ENCODE measurements at places on chromosomes 12 and 14.

DNA sequence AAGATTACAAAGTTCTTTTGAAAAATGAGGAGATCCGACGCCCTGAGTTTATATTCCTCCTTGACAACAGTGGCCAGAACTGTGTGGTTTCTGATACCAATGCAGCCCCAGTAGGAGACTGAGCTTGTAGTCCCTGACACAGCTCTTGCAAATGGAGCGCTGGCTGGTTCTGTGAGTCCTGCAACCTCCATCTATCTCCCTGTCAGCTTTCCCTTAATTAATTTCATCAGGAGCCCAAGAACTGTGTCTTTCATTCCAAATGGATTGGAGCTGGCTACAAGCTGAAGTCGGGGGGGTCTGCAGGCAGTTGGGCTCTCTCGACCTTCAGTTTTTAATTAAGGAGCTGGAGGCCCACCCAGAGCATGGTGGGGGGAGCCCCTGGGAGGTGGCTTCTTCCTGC, 160.6 kb downstream of the ADGRD1 start:
- DNase-seq = no peak

DNA sequence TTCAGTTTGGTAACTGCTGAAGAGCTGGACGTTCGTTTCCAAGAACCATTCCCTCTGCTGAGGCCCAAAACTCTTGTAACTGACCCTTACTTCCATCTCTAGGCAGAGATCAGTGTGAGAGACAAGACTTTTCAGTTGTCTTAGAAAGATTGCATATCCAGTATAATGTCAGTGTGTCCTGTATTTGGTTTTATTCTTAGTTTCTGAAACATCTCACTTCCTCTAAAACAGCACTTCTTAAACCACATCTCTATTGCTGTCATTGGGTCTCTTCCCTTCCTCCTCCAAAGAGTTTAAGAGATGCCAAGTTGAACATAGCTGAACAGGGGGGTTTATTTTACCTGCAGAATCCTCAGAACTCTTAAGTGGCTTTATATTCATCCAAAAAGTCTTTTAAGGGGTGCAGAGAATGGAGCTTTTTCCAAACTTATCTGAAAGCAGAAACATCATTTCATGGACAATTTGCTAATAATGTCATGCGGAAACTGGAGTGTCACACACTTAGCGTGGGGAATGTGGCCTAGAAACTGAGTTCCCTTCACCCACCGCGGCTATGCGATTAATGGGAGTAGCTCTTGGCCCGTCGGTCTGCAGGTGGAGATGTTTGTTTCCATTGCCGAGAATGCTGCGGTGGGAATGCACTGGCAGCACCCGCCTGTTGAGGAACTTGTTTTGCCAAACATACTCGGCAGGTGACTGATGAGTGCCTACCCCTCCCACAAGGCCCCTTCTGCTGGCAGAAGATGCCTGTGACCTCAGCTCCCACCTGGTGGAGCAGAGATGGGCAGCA, 148.2 kb downstream of the ADGRD1 start:
- no peak for DNase-seq

GRCh38 chr14:64700894-64701293, 3.3 kb upstream of the PLEKHG3 start:
- no peak for DNase-seq

GRCh38 chr14:101055776-101056374, 152.4 kb upstream of the RTL1 start:
- DNase-seq = no peak

- peak; percentile 91 for DNase-seq
These were observed at the start of gene ALDH2 for GRCh38 chr12:111766608-111767361. Gene ALDH2, plus strand, starts transcription at chr12:111766933. Its CDS starts 50 bp downstream, at chr12:111766983.

DNA sequence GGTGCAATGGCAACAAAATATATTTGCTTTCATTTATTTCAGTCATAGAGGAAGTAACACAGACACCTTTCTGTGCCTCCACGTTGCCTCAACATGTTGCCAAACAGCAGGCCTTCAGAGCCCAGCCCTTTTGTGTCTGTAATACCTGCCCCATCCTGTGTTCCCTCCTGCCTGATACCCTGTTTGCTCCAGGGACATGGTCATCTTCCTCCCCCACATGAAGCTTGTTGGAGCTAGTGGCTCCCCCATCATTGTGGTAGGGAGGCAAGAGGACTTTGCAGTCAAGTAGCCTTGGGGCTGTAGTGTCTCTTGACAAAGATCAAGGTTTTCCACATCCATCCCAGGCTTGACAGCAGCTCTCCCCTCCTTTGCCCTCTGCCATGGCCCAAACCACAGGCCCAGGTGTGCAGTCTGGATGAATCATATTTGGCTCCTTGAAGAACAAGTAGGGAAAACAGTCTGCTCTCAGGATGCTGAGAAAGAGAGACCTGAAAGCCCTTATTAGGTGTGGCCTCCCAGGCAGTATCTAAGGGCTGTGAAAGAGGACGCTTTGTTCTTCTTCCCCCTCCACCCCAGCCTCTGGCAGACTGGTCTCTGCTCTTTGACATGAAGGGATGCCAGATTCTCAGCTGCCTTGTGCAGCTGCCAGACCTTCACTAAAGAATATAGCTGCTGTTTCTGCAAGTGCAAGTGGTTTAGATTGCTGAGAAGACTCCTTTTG, 329.0 kb downstream of the C12orf75 start:
- DNase-seq = no peak

DNA sequence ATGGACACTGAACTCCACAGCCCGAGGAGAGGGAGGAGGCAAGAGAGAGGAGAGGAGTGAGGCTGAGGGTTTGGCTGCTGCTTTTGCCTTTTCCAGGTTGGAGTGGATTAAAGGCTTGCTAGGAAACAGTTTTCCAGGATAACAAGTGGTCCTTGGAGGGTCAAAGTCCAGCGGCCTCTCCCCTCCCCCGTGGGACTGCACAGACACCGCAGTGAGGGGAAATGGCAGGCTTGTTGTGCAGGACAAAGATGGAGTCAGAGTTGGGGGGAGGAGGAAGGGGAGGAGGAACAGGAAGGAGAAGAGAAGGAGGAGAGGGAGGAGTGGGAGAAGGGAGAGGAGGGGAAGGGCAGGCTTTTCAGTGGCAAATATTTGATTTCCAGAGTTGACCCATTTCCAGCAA, 245.5 kb downstream of the RBM19 start:
- no peak for DNase-seq

DNA sequence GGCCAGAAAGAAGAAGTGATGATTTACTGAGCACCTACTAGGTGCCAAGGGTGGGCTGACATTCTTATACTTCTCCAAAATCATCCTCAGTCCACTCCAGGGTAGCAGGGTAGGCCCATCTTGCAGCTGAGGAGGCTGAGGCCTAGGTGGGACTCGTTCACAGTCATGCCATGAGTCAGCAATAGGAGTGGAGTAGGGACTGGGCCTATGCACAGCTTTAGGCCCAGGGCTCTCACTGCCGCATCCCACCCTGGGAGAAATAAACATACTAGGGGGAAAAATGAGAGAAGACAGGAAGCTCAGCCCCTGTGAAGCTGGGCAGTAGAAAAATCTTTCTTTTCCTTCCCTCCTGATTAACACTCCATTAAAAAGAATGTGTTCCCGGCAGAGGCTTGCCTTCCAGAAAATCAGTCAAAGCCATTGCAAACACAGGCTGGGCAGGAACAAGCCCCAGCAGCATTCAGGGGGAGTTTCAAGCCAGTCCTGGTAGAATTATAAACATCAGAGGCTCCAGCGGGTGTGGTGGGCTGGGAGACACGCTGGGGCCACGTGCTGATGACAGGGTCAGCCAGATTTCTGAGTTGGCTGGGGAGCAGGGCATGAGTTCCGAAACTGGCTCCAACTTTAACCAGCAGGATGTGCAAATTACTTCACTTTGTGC, 1.8 kb downstream of the HSPB8 start:
- DNase-seq = peak; percentile 72

DNA sequence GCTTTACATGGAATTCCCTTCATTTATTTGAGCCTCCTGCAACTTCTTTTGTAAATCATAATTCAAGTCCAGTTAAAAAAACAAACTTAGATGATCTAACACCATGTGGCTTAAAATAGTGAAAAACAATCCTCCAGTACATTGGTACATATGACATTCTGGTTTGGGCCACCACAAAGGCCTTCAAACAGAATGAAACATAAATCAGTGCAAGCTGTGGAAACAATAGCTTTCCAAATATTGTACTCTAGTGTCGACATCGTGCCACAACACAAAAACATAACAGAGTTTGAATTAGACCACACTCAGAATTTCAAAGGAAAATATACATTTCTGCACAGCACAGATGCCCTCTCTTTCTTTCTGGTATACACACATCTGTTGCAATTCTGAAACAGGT, 751.3 kb downstream of the SLC6A15 start:
- DNase-seq = no peak

DNA sequence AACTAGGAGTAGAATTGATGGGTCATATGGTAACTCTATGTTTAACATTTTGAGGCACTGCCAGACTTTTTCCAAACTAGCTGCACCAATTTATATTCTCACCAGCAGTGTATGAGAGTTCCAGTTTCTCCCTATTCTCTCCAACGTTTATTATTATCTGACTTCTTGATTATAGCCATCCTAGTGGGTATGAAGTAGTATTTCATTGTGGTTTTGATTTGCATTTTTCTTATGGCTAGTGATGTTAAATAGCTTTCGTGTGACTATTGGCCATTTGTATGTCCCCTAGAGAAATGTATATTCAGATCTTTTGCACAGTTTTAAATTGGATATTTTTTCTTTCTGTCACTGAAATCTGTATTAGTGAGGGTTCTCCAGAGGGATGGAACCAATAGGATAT, 37.8 kb downstream of the HELB start:
- no peak for DNase-seq

DNA sequence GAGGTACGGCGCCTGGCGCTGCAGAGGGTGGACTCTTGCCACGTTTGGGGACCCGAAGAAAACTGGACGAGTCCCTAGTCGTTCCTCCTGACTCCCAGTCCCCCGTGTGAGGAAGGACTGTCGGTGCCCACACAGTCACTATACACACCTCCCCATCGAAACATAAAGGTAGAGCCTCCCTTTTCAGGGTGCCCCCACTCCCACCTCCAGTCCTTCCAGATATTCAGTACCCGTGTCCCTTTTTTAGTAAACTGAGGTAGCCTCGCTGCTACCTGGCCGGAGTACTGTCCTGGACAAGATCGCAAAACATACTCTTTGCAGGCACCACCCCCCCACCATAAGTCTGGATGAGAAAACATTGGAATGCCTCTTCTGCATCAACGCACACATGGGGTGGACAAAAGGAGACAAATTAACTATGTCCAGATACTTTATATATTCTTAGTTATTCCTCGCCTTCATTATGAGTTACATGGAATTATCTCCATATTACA, 610 bp upstream of the KMT2D start:
- no peak for DNase-seq

DNA sequence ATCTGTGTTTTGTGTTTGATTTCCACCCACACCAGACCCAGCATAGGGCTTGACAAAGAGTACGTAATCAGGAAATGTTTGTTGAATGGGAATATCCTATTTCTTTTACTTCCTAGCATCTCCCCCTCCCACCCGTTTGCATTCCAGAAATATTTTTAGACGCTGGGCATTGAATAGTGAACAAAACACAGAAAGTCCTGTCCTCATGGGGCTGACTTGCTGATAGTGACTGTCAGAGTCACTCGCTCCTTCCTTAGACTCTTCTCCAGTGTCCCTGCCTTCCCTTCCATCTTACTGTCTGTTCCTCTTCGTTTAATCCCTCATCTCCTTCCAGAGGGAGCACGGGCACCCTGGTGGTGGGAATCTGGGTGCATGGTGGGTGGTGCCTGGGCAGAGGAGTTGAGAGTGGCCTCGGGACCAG, 53.6 kb downstream of the SLC25A47 start:
- no peak for DNase-seq

DNA sequence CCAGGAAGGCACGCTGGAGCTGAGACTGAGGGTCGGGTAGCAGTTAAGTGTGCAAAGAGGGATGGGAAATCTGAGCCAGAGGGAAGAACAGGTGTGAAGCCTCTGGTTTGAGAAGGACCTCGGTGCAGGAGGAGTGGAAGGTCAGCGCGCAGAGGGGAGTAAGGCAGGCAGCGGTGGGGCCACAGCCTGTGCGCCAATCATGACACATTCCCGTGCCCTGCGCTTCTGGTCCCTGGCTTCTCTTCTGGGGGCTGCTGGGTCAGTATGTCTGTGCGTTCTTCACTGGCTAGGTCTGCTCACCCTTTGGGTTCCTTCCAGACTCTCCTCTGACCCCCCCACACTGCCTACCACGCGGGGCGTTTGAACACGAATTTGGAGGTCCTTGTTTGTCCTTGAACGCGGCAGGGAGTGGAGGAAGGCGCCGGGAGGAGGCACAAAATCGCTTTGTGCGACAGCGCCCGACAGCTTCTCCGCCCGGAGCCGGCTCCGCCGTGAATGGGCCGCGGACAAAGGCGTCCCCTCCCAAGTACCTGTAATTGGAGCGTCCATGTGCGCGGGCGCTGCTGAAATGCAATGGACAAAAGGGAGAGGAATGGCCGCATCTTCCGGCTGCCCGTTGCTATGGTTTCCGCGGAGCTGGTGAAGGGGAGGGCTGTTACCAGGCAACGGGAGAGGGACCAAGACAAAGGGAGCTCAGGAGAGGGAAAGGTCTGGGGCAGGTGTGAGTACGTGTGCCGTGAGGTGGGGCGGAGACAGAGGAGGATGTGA, 207.2 kb upstream of the SRRM4 start:
- DNase-seq = no peak

DNA sequence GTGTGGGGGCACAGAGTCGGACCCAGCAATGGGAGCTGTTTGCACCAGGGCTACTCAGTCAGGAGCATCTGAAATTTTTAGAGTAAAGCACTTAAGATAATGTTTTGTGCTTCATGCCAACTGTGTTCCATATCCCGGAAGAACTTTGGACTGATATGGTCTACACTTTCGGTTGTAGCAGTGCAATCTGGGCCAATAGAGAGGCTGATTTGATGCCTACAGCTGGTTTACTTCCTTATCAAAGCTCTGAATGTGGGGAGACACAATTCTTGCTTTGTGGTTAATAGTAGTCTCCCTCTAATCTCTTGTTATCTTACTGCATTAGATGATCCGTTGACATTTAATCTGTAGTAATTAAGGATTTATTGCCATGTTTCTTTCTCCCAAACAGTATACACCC, 7.8 kb upstream of the VDR start:
- DNase-seq = no peak

GRCh38 chr12:50050410-50051098, 6.8 kb upstream of the ASIC1 start:
- peak; percentile 66 for DNase-seq

GRCh38 chr12:56836317-56836716, 73.2 kb downstream of the HSD17B6 start:
- DNase-seq = no peak

- no peak for DNase-seq
These were observed 9.2 kb downstream of the HIP1R start for GRCh38 chr12:122844366-122844971.

- DNase-seq = no peak
These were observed 31.1 kb downstream of the APPL2 start for GRCh38 chr12:105204916-105205315.

- no peak for DNase-seq
These were observed 108.1 kb downstream of the TTLL5 start for GRCh38 chr14:75769047-75769685.
